ENCODE measurements at places on chromosomes 12 and 14. TPM values are rescaled to one million over a fixed set of nuclear protein-coding genes. Genes with fewer than 3 reads are reported as not detected.

Gene IL22
- polyA plus RNA-seq = not detected

DNA sequence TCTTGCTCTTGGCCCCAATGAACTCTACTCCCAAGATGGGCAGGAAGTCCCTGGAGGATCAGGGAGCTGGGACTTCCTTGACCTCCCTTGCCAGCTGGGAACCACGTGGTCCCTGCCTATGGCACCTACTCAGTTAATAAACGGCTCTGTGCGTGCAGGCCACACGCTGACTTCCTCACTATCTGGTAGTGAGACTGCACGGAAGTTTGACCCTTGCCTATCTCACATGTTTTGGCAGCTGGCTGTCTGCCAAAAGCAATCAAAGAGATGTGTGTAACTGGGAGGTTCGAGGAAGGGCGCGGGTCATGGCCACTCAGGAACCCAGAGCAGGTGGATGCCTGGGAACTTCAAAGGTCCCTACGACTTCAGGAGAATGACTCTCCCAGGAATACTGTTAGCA, 57.9 kb downstream of the RFLNA start:
- DNase-seq = no peak

DNA sequence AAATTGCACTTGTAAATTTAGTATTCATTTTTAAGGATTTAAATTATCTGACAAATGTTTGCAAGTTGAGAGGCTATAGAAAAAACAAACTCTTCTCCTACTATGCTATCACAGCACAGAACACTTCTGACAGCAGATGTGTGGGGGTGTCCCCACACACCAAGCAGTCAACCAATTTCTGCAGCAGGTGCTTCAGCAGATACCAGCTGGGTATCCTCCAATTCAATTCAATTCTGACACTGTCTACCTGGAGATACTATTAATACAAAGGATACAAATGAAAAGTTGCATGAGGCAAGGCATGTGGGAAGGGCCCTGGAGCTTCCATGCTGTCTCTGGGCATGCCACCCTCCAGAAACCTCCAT, 35.1 kb downstream of the PCNX1 start:
- DNase-seq = no peak

DNA sequence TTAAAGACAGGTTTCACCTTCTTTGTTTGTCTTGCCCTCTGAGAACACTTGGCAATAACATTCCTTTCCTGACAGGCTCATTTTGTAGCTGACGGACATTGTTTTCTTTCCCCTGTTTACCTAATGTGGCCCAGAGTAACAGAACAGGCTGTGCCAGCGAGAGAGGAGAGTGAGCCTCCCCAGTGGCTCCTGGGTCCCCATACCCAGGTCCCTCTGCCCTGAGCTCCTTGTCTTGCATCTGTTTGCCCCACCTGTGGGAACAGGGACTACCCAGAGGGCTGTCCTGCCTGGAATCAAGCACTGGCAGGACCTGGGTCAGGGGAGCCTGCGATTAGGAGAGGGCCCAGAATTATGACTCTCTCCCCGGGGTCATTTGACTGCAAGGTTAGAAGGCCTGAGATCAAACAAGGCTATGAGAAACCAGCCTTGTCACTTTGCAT, 222.9 kb downstream of the ZFP36L1 start:
- DNase-seq = no peak

- DNase-seq = no peak
Observed at GRCh38 chr12:114655934-114656749, 27.8 kb downstream of the TBX3 start.

DNA sequence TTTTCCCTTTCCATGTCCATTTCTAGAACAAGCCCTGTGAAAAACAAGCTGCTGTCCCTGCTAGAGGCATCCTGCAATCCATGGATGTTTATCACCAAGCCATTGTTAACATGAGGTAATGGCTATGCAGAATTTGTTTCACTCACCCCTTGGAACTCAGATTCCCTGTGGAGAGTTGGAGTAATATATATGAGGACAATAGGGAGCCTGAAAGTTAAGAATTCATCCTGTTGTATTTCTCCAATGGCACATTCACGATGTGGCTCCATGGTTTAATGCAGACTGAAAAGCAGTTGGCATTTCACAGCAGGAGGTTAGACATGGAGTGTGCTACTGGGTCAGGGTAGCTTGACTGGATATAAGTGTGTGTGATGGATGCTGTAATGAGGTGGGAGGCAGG, 32.4 kb downstream of the GPR65 start:
- DNase-seq = no peak

- DNase-seq = no peak
Observed at GRCh38 chr14:24327303-24327702, 7.6 kb downstream of the ADCY4 start.

- no peak for DNase-seq
Observed at GRCh38 chr12:26612203-26612602, 220.8 kb downstream of the ITPR2 start.

- no peak for DNase-seq
Observed at GRCh38 chr12:46219877-46220655, 48.8 kb downstream of the SLC38A1 start.

Gene MYBPC1
- 1.7 TPM for polyA plus RNA-seq

Gene KANSL2
- polyA plus RNA-seq = 47.2 TPM

Data from renal pelvis (tissue), 12 donors.